NCI-H226 (cell line): ENCODE measurements at places on chromosomes 3 and 15.

GRCh38 chr3:25695731-25696420 lies 31.2 kb upstream of the TOP2B start:
- no peak for DNase-seq

DNA sequence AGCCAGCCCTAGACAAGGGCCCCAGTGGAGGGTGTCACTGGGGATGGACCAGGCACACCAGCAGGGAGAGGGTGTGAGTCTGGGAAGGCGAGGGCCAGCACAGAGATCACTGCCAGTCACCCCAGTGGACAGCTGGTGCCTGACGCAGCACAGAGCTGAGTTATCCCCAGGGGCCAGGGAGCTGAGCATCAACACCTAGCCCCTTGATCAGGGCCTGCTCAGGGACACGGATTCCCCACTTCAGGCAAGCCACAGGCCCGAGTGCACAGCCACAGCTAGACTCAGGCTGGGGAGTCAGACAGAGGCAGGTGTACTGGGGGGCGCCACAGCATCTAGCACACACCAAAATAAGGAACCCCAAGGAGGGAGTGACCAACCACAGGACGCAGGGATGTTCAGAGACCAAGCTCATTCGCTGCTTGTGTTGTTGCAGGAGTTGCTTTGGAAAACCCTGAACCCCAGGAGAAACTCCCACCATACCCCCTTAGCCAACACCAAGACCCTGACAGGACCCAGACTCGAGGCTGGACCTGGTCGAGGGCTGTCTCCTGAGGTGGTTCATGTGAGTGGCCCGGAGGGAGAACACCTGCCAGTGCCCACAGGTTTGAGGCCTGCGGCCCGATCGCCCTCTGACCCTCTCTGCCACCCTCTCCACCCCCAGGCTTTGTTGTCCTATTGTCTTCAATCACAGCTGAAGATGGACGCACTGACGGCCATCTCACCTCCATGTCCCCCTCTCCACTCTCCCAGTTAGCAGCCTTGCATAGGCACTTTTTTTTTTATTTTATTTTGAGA lies 146.8 kb downstream of the TPRA1 start:
- DNase-seq = no peak

DNA sequence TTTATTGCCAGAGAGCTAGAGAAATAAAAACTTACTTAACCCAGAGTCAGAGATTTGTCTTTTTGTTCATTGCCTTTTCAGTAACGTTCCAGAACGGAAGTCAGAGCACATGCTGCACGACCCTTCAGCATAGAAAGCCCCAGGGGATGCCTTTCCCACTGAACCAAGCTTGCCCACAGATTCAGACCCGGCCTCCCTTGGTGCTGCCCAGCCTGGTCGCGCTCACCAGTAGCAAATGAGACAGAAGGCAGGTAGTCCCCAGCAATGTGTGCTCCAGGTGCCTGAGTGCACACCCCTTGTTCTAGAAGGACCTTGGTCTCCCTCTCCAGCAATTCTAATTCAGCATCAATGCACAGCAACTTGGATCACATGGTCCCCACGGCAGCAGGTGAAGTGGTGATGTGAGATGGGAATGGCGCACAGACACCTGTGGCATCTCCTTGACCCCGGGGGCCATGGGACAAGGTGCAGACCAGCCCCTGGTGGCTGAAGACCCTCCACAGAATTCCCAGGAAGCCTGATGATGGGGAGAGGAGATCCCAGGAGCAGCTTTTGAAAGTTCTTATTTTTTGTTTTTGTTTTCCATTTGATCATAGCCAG lies 91.8 kb upstream of the IQSEC1 start:
- DNase-seq = no peak

DNA sequence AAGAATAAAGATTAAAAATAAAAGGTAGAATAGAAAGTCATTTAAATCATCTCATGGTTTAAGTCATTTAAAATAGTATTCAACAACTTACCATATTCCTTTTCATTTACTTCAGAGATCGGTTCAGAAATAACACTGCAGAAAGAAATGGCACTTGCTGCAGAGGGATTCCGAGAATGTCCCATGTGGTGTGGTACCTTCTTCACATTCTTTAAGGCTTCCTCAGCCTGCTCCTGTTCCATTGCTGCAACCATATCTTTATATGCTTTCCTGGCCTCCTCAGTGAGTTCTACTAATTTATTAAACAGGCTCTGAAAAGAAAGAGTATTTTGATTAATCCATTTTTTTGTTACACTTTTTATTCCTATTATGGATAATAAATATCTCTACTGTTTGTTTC lies 32.6 kb upstream of the SHC4 start:
- DNase-seq = no peak

DNA sequence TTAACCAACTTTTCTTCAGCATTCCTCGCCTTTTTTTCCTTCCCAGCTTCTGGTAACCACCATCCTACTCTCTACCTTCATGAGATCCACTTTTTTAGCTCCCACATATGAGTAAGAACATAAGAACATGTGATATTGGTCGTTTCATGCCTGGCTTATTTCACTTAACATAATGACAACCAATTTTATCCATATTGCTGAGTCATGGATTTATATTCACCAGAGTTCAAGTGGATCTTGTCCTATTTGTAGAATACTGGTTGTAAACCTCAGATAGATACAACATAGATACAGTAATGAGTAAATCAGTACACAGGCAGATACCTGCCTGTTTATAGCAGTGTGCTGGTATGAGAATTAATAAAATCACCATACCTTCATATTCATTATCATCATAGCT lies 412.0 kb upstream of the RBMS3 start:
- no peak for DNase-seq

DNA sequence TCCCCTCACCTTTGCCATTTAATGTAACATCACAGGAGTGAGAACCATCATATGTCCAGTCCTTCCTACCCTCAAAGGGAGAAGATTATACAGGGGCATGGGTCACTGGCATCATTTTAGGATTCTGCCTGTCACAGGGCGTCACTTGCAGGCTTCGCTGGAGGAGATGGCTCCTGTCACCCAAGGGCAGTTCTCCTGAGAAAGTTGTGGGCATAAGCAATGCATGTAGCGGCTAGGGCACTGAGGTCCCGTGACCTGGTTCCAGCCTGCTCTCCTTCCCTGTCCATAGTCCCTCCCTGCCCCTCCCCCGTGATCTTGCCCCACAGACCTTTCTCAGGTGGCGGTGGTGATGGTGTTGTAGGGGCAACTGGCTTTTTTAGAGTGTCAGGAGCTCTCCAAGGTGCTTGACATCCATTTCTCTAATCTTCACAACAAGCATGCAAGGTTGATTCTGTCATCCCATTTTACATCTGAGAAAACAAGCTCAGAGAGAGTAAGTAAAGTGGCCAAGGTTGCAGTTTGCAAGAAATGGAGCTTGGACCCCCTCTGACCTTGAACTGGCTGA lies 241.5 kb upstream of the CTDSPL start:
- no peak for DNase-seq

GRCh38 chr3:57003676-57004075 lies 56.8 kb upstream of the SPATA12 start:
- DNase-seq = no peak

DNA sequence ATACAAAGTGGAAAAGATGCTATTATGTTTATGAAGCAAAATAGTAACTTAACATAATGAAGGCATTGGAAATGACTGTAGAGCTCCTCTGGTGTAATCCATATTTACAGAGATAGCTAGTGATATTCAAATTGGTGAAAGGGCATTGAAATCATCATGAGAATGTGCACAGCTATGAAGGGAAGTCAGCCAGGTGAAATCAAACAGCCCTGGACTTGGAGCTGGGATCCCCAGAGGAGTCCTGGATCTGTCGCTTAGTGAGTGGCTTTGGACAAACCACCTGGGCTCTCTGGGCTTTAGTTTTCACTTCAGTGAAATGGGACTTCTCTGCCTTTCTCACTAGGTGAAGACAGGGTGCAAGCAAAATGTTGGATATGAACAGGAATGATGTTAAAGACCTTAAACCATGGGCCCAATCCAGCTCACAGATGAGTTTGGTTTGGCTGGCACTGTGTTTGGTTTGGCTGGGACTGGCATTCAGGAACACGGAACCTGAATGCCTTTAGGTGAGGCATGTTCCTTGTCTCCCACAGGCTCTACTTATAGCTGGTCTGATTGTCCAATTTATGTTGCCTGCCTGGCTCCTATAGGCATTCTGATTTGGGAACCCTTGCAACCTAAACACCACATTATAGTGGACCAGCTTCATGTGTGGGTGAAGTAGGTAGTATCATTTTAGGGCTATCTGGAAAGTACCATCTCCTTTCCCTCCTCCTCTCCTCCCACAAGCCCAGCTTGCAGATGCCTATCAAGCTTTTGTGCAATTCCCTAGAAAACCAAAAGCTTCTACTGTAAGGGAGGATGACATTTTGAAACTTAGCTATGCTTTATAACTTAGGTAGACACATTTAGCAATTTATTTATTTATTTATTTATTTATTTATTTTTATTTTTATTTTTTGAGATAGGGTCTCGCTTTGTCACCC lies 110.6 kb upstream of the TNFAIP8L3 start:
- no peak for DNase-seq

- DNase-seq = peak; percentile 50
These were observed 20.9 kb downstream of the ASB7 start for GRCh38 chr15:100623301-100623700.

DNA sequence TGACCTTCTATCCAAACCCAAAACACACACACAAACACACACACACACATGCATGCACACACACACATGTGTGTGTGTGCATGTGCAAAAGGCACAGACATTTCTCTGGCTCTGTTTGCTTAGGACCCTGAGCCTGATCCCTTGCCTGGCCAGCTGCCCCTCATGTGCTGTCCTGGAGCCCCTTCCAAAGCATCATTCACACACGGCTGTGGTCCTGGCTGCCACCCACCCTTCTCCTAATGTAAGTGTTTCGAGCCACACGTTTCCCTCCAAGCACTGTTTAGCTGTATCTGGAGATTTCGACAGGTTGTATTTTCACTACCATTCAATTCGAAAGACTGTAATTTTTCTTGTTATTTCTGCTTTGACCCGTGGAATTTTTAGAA lies 45.8 kb upstream of the KLF13 start:
- DNase-seq = no peak

- DNase-seq = no peak
These were observed 2.3 kb downstream of the POPDC2 start for GRCh38 chr3:119657887-119658702.

DNA sequence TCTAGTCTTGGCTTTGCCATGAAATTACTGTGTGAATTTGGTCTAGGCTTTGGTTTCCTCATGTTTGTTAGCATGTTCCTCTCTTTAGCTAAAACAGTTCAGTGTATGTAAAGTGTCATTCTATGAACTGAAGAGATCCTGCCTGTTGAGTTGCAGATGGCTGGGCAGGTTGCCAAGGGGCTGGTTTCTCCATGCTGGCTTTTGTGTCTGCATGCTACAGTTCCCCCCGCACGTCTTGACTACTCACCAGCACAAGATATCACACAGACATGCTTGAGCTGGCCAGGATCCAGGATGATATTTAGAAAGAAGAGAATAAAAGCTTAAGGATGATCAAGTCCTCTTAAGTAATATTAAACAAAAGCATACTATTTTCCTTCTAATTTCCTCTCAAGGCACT lies 90.2 kb downstream of the CERS3 start:
- peak; percentile 85 for DNase-seq

GRCh38 chr3:57758686-57759085 lies 2.6 kb downstream of the SLMAP start:
- no peak for DNase-seq

GRCh38 chr3:184491011-184491576 lies 70.5 kb upstream of the EPHB3 start:
- DNase-seq = no peak

GRCh38 chr3:72597756-72598195 lies 250.5 kb downstream of the SHQ1 start:
- DNase-seq = no peak

- no peak for DNase-seq
These were observed 158.7 kb upstream of the BHLHE40 start for GRCh38 chr3:4820296-4821121.

- peak; percentile 47 for DNase-seq
These were observed 19.6 kb downstream of the CLK3 start for GRCh38 chr15:74635228-74635627.

- no peak for DNase-seq
These were observed 49.7 kb downstream of the STAC start for GRCh38 chr3:36429986-36430485.

GRCh38 chr15:65310431-65311137 lies 6.1 kb downstream of the RNU5B-1 start:
- DNase-seq = no peak

- DNase-seq = no peak
These were observed 5.6 kb upstream of the APPL1 start for GRCh38 chr3:57221883-57222282.

- DNase-seq = no peak
These were observed 632 bp upstream of the IDH3A start for GRCh38 chr15:78148392-78149067.

- DNase-seq = peak; percentile 63
These were observed 11.4 kb downstream of the MYO5C start for GRCh38 chr15:52284164-52284563.

DNA sequence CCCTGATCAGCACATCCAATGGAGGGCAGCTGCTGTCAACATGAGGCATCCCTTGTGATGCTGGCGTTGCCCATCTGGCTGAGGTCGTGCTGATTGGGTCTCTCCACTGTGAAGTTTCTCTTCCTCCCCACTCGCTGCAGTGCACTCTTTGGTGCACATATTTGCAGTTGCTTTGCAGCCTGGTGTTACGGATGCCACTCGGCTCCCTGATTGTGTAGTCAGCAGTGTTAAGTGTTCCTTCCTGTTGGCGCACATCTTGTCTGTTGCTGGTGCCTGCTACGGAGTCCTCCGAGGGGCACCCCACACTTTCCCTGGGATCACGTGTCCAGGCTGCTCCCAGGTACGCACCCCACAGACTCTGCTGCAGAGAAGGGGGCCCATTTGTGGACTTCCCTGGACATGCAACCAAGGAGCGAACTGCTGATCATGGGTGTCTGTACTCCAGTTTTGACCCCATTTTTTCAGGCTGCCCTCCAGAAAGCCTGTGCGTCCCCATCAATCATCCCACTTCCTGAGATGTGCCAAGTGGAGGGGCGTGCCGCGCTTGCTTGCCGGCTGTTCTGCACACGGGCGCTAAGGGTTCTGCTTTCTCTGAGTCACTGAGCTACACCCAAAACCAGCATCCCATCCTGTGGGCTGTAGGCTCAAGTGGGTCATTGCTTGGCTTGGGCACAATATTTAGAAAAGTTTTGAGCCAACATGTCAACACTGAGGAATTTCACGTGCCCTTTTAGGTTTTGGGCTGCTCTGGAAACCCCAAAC lies 98.6 kb downstream of the FBLN2 start:
- peak; percentile 77 for DNase-seq

GRCh38 chr3:188185717-188186251 lies 31.8 kb downstream of the LPP start:
- no peak for DNase-seq
